Right atrium auricular region (tissue), 2 donors: ENCODE measurements at places on chromosomes 1 and 21. TPM values are rescaled to one million over a fixed set of nuclear protein-coding genes. Genes with fewer than 3 reads are reported as not detected.

DNA sequence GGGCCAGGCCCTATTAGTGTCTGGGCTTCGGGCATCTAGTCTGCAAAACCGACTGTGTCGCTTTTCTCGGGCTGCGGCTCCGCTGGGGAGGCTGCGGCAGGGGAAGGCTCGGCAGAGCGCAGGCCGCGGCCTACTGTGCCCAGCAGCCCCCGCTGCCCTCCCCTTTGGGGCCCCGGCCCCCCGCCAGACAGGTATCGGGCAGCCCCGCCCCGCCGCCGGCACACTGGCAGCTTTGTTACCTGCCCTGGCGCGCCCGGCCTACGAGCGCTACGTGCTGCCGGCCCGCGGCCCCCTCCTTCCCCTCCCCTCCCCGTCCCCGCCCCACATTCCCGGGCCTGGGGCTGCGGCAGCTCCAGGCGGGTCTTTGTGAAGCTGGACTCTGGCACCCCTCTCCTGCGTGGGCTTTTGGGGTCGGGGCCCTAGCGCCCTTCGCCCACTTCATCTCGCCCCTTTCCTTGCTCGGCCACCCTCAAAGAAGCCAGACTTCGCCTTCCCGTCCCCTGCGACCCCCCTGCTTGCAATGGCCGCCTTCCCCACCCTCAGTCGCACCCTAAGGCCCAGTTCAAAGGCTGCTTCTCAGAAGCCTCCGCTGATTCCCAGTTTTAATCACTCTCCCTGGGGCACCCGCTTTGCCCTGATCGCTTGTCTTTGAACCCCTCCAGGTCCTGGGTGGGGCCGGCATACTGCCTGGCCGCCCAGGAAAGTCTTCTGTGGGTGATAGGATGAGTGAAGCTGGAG lies 48.9 kb upstream of the SLC2A1 start:
- H3K36me3 ChIP-seq = no peaks in the 10 kb centered on the region
- H3K4me3 ChIP-seq = no peak overlapping the region
- no peaks in the 10 kb centered on the region for H3K4me1 ChIP-seq
- peaks cover 6% of the 10 kb centered on the region for H3K27me3 ChIP-seq
- H3K27ac ChIP-seq = no peak overlapping the region
- no peak for DNase-seq

DNA sequence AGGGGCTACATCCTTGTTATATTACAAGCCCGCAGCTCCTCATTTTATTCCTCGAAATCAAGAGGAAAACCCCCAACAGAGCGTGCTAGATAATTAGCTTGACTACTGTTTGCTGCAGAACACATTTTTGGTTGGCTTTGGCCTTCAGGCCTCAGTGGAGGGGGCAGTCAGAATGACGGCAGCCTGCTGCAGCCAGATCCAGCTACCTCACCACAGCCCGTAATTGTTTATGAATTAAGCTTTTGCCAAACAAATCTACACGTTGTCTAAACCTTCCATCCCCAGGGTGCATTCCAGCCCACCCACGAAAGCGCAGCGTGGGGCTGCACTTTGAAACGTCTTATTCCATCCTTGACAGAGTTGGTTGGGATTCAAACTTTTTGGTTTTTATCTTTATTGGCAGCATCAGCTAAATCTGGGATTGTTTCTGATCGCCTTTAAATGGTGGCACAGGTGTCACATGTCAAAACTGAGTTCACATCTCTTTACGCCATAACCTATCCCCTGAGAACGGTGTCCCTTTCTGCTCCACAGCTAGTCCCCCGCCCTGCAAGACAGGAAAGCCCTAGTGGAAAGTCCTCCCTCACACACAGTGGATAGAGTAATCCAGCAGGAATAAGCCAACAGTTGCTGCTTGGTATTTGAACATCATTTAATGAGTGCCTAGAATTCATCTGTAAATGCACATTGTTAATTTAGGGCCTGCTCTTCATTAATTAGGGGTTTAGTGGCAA lies 195.5 kb downstream of the LMO4 start:
- H3K4me3 ChIP-seq = no peak overlapping the region
- H3K4me1 ChIP-seq = peaks cover 16% of the 10 kb centered on the region
- no peaks in the 10 kb centered on the region for H3K27me3 ChIP-seq
- no peaks in the 10 kb centered on the region for H3K36me3 ChIP-seq

GRCh38 chr1:221637641-221638041 lies 104.2 kb downstream of the DUSP10 start:
- no peaks in the 10 kb centered on the region for H3K27me3 ChIP-seq
- no peaks in the 10 kb centered on the region for H3K36me3 ChIP-seq
- H3K4me1 ChIP-seq = no peaks in the 10 kb centered on the region
- no peak for DNase-seq

DNA sequence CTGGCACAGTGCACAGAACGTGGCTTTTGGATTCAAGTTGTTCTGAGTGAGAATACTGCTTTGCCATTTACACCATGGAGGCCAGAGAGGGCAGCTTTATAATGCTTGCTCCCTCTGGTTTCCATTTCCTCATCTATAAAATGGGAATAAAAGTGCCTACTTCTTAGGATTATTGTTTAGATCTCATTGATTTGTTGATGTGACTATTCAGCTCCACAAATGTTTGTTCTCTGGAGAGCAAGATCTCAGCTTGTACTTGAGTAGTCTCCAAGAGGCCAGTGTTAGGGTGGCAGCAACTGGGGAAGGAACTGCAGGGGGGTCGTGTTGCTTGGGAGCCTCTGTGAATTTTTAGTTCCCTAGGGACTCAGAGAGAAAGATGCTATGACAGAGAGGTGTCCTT lies 55.2 kb downstream of the YARS1 start:
- H3K27ac ChIP-seq = no peak overlapping the region
- no peaks in the 10 kb centered on the region for H3K27me3 ChIP-seq
- no peak for DNase-seq
- H3K36me3 ChIP-seq = no peaks in the 10 kb centered on the region
- peaks cover 23% of the 10 kb centered on the region for H3K4me1 ChIP-seq
- H3K4me3 ChIP-seq = no peak overlapping the region

- DNase-seq = no peak
- H3K27me3 ChIP-seq = no peaks in the 10 kb centered on the region
- H3K27ac ChIP-seq = no peak overlapping the region
- H3K36me3 ChIP-seq = no peaks in the 10 kb centered on the region
These were observed 28.1 kb downstream of the RUNX3 start for GRCh38 chr1:24901791-24902470.

- H3K4me3 ChIP-seq = no peak overlapping the region
- no peaks in the 10 kb centered on the region for H3K36me3 ChIP-seq
- no peak overlapping the region for H3K27ac ChIP-seq
- DNase-seq = no peak
These were observed 47.1 kb upstream of the OLIG2 start for GRCh38 chr21:32978331-32979270.

DNA sequence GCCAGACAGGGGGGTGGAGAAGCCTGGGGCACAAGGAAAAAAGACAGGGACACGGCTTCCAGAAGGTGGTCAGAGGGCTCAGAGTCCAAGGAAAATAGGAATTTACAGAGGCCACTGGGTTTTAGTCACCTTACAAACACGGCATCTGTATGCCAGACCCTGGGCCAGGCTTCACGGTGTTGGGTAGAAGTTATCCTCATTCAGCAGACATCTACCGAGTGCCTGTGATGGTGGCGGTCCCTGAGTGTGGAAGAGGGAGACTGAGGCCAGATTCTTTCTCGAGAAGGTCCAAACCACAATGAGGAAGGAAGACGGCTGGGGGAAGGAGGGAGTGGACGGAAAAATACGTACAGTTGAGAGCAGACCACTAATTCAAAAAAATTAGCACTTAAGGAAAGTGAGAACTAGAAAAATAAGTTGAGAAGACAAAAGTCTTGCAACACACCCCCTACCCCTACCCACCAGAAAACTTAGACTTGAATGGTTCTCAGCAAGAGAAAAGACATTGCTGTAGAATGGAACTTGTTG lies 864 bp upstream of the BTG2 start:
- H3K27ac ChIP-seq = peak overlapping the region; percentile 100
- H3K27me3 ChIP-seq = no peaks in the 10 kb centered on the region
- DNase-seq = no peak
- peaks cover 28% of the 10 kb centered on the region for H3K36me3 ChIP-seq
- H3K4me3 ChIP-seq = no peak overlapping the region

DNA sequence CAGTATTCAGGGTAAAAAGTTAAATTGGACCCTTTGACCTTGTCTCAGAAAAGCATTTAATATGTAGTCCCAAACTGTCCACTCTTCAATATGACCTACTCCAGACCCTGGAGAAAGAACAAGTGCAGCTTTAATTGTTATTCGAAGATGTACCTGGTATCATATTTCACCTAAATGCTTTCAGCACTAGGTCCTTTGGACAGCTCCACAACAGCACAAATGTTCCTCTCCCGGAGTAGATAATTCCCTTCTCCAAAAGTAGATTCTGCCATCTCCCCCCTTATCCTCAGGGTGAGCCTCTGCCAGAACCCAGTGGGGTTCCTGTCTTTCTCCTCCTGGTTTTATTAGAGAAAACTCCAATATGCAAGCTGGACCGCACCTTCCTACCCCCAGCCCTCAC lies 104.5 kb upstream of the AJAP1 start:
- no peak overlapping the region for H3K27ac ChIP-seq
- no peaks in the 10 kb centered on the region for H3K4me1 ChIP-seq
- no peak for DNase-seq
- no peak overlapping the region for H3K4me3 ChIP-seq

DNA sequence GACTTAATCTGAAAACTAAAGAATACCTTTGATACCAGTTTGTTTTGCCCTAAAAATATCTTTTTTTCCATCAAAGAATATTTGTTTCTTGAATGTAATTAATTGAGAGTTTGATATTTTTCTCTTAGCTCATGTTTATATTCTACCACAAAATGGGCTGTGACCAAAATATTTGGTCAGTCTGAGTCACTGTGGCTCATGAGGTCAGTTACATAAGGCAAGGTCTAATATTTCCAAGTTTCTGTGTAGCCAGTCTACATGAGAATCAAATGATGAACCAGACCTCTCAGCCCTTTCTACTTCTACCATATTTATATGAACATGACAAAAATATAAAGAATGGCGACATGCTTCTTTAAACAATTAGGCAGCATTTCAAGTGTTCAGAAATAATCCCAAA lies 83.0 kb upstream of the IVNS1ABP start:
- H3K27me3 ChIP-seq = no peaks in the 10 kb centered on the region
- H3K36me3 ChIP-seq = no peaks in the 10 kb centered on the region
- peak overlapping the region; percentile 40 for H3K27ac ChIP-seq
- H3K4me3 ChIP-seq = no peak overlapping the region
- DNase-seq = no peak

DNA sequence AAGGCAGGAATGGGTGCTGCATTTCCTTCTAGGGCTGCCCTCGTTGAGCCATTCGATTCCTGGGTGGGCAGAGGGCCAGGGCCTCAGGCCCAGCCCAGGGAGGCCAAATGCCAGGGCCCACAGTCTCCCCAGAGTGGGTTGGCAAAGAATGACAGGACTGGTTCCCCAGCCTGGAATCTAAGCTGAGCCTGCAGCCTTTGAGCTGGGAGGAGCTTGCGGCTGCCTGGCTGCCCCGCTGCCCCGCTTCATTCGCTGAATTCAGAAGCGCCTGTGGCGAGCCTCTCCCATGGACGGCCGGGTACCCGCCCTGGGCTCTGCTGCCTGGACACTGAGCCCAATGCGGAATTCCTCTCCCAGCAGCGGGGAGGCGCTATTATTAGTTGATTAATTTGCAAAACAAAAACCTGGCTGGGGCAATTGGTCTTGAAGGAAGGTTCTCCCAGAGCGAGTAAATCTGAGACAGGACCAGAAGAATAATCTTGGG lies 32.3 kb upstream of the TARDBP start:
- no peaks in the 10 kb centered on the region for H3K4me1 ChIP-seq
- peak; percentile 78 for DNase-seq
- peak overlapping the region; percentile 37 for H3K27ac ChIP-seq
- no peaks in the 10 kb centered on the region for H3K36me3 ChIP-seq
- no peaks in the 10 kb centered on the region for H3K27me3 ChIP-seq

DNA sequence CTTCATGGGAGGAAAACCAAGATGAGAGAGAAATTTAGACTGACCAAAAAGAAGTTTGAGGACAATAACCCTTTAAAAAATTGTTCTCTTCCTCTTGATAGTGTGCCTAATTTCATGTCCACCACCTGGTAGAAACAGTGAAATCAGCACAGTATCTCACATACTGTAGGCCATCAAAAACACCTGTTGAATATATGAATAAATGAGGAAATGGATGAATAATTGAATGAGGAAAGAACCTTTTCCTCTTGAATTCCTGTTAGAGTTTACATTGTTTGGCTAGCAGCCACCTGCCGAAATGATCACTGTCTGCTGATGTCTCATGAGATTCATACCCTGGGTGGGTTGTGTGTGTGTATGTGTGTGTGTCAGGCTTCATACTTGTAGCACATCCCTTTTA lies 198.7 kb upstream of the PBX1 start:
- no peak overlapping the region for H3K4me3 ChIP-seq
- H3K36me3 ChIP-seq = no peaks in the 10 kb centered on the region
- peaks cover 5% of the 10 kb centered on the region for H3K4me1 ChIP-seq
- H3K27me3 ChIP-seq = no peaks in the 10 kb centered on the region

DNA sequence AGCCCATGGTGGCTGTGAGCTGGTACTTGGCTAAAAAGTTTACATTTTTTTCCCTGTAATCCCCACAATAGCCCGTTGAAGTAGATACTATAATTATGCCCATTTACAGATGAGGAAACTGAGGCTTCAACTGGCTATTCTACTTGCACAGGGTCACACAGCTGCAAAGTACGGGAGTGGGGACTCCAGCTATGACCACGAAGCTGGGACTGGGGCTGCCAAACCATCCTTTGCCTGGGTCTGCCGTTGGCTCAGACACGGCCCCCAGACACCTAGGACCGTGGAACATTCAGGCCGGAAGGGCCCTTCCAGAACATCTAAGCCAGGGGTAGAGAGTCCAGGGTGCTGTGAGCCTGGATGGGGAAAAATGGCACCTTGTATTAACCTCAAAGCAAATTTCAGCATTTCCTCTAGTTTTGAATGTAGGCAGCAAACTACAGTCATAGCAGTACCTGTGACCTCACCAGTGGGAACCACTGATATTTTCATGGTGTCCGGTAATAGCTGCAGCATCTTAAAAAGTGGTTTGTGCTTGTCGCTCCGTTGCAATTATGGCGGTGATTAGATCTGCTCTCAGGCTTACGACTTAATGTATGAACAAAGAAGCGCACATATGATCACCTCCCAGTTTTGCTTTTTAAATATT lies 4.3 kb downstream of the TP73 start:
- H3K36me3 ChIP-seq = no peaks in the 10 kb centered on the region
- H3K27me3 ChIP-seq = peaks cover 4% of the 10 kb centered on the region
- H3K4me1 ChIP-seq = no peaks in the 10 kb centered on the region
- no peak overlapping the region for H3K4me3 ChIP-seq

- no peaks in the 10 kb centered on the region for H3K27me3 ChIP-seq
- DNase-seq = no peak
- no peak overlapping the region for H3K4me3 ChIP-seq
- no peaks in the 10 kb centered on the region for H3K36me3 ChIP-seq
- H3K4me1 ChIP-seq = no peaks in the 10 kb centered on the region
These were observed 85.9 kb downstream of the BCAR3 start for GRCh38 chr1:93595743-93596142.

- H3K27me3 ChIP-seq = no peaks in the 10 kb centered on the region
- no peak for DNase-seq
- H3K4me3 ChIP-seq = no peak overlapping the region
- no peaks in the 10 kb centered on the region for H3K4me1 ChIP-seq
- H3K36me3 ChIP-seq = no peaks in the 10 kb centered on the region
- no peak overlapping the region for H3K27ac ChIP-seq
These were observed 243.4 kb downstream of the RHOU start for GRCh38 chr1:228978484-228979324.

- no peaks in the 10 kb centered on the region for H3K4me1 ChIP-seq
- no peak for DNase-seq
These were observed 93.2 kb downstream of the KCTD3 start for GRCh38 chr1:215660259-215660658.

Gene PGBD2
- 3.1 TPM for total RNA-seq

Gene ELAPOR1
- 0.11 TPM for total RNA-seq

Gene MATN1
- not detected for total RNA-seq

Gene KIF17
- 6.0 TPM for total RNA-seq

Gene CACNA1S
- total RNA-seq = not detected

Gene G0S2
- 299 TPM for total RNA-seq

Gene TAL1
- 4.1 TPM for total RNA-seq

Gene CNKSR1
- 0.52 TPM for total RNA-seq

Gene RNF186
- not detected for total RNA-seq
